ENCODE measurements at places on chromosomes 1 and 21. TPM values are rescaled to one million over a fixed set of nuclear protein-coding genes. Genes with fewer than 3 reads are reported as not detected.

The CYYR1 gene
- not detected for total RNA-seq

The ZBTB40 gene
- total RNA-seq = 20.4 TPM

The OR2T33 gene
- total RNA-seq = not detected

The EXO5 gene
- total RNA-seq = 6.3 TPM

The COL24A1 gene
- total RNA-seq = 2.0 TPM

The PDPN gene
- total RNA-seq = not detected

The ASCL5 gene
- total RNA-seq = not detected

The ITLN2 gene
- not detected for total RNA-seq

The LYSMD1 gene
- total RNA-seq = 14.1 TPM

The MPL gene
- not detected for total RNA-seq

The CD84 gene
- not detected for total RNA-seq

The PDZK1 gene
- total RNA-seq = 0.34 TPM

The RERE gene
- total RNA-seq = 35.8 TPM

The OR6N1 gene
- not detected for total RNA-seq

The ACTA1 gene
- total RNA-seq = not detected

The S100A2 gene
- total RNA-seq = 0.77 TPM

The MROH9 gene
- not detected for total RNA-seq

The CDKN2C gene
- 24.8 TPM for total RNA-seq

The CRABP2 gene
- total RNA-seq = 0.46 TPM

The C1orf105 gene
- total RNA-seq = not detected

The EXTL1 gene
- 3.4 TPM for total RNA-seq

The TMEM63A gene
- total RNA-seq = 19.7 TPM

The C4BPA gene
- not detected for total RNA-seq

The AGBL4 gene
- under 0.01 TPM for total RNA-seq

The ZBTB8OS gene
- total RNA-seq = 38.0 TPM

The ELAVL4 gene
- total RNA-seq = not detected

The TNNT2 gene
- not detected for total RNA-seq

The OR2L3 gene
- total RNA-seq = not detected

The RAB7B gene
- 11.0 TPM for total RNA-seq

The TAS1R1 gene
- not detected for total RNA-seq

The ALX3 gene
- not detected for total RNA-seq

The ITGB2 gene
- total RNA-seq = not detected

The BATF3 gene
- 0.73 TPM for total RNA-seq

The OR2T11 gene
- not detected for total RNA-seq
